Fibroblast of skin of left biceps (primary cell): ENCODE measurements at places on chromosomes 11 and 22.
A peak's percentile ranks its signal among the peaks of the same experiment; 100 is the strongest.

GRCh38 chr11:8839957-8840945 lies 70.7 kb upstream of the AKIP1 start:
- DNase-seq, result no peak

- DNase-seq, result no peak
Observed at GRCh38 chr11:27485930-27486773, 13.6 kb upstream of the LGR4 start.

DNA sequence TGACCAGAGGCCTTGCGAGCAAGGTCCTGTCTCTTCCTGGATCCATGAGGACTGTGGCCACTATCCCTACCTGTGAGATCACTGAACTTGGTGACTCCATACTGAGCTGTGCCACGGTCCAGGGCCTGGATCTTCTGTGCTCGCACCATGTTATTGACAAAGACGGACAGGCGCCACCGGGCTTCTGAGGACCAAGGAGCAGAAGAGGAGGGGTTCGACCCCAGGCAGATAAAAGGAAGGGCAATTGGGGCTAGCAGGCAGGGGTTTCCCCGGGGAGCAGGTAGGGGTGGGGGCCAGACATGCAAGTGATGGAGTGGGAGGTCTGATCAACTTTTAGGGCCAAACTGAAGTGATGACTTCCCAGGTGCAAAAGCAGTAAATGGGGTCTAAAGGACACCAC lies 2.2 kb downstream of the CTSF start:
- DNase-seq, result no peak

- no peak for DNase-seq
Observed at GRCh38 chr22:37634417-37634924, 5.0 kb upstream of the SH3BP1 start.

DNA sequence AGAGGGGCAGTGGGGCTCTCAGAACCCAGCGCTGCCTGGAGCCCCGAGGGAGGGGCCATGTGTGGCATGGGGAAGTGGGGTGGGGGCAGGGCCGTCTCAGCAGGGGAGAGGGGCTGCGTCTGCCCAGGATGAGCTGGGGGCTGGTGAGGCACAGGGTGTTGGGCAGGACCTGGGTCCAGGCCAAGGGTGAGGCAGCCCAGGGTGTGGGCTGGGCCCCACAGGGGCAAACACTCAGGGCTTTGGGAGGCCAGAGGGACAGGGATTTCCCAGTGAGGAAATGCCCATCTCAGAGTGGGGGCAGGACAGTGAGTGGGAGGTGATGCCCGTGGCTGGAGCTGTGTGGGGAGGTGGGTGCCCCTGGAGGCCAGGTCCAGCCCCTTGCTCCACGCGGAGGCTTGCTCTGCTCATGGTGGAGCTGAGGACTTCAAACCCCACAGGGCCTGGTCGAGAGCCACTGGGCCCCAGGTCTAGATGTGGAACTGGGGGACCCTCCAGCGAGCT lies 5.4 kb downstream of the PLXNB2 start:
- DNase-seq, result no peak

GRCh38 chr11:30889143-30889794 lies 303.1 kb upstream of the MPPED2 start:
- no peak for DNase-seq

DNA sequence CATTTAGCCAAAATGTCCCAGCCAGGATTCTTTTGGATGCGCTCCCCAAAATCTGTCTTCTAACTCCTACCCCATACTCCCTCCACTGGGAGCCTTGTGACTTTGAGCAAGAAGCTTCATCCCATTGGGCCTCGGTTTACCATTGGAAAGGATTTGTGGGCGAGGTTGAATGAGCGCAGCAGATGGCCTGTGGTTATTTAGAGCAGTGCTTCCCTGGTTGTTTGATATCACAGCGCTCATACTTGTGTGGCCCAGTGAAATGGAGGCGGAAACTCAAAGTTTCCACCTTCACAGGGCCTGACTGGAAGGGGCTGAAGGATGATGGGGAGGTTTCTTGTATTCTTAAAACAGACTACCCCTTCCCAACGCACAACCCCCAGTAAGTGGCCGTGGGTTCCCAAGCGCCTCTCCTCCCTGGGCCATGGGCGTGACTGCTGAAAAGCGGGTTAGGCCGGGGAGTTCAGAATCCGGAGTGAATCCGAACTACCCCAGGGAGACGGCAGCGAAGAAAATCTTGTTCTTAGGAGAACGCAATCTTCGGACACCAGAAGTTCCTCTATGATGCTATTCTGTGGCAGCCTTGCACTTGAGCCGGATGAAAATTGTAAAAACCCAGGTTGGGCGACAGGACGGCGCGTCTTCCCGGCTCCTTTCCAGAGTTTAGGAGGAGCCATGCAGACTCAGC lies 1.2 kb upstream of the ATF4 start:
- DNase-seq, result no peak

DNA sequence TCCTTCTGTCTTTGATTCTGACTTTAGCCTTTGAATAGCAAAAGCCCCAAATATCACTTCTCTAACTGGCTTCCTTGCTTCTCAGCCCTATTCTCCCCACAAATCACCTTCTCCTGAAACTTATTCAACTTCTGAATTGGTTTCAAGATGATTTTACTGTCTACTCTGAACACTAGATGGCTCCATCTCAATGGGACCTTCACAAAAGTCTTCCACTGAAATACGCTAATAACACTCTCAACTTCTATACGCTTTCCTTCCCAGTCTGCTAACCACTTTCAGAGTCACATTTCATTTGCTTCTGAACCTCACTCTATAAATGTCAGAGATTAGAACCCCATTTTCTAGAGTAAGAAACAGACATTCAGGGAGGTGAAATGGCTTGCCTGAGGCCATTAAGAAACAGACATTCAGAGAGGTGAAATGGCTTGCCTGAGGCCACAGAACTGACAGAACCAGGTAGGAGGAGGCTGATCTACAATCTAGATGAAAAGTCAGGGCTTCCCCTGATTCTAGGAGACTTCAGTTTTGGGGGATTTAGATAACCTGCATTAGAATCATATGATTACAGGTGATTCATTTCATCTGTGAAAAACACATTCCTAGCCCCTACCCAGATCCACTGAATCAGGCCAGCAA lies 20.6 kb downstream of the MORC2 start:
- DNase-seq, result peak; percentile 19

DNA sequence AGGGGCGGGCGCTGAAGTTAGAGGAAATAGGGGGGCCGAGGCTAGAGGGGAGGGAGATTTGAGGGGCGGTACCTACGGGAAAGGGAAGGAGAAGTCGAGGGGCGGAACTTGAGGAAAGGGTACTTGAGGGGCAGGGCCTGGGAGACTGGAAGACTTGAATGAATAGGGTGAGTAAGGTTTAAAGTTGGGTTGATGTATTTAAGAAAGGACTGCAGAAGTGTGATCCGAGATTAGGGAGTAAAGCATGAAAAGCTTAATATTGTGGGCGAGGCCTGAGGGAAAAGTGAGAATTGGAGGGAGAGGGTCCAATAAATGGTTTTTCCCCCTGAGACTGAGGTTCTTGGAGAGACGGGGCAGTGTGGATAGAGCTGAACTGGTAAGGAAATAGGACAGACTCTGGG lies 723 bp downstream of the HSCB start:
- DNase-seq, result no peak

- no peak for DNase-seq
Observed at GRCh38 chr22:36480941-36481392, 473 bp downstream of the TXN2 start.

DNA sequence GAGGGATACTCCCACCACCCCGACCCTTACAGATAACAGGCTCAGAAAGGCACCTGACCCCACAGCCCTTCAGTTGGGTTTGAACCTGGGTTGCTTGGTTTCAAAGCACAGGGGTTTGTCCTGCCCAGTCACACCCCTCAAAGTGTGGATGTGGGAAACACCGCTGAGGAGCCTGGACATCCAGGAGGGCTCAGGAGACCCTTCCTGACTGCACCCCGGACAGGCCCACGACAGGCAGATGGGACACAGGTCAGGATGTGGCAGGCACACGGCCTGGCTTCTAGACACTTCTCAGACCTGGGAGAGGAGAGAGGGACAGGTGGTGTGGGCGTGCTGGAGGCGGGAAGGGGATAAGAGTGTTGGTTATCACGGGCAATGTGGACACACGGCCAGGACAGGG lies 932.3 kb downstream of the BRD1 start:
- no peak for DNase-seq

- no peak for DNase-seq
Observed at GRCh38 chr11:42972741-42973140, 339.1 kb upstream of the API5 start.

- DNase-seq, result no peak
Observed at GRCh38 chr11:116294630-116295029, 478.2 kb downstream of the BUD13 start.

DNA sequence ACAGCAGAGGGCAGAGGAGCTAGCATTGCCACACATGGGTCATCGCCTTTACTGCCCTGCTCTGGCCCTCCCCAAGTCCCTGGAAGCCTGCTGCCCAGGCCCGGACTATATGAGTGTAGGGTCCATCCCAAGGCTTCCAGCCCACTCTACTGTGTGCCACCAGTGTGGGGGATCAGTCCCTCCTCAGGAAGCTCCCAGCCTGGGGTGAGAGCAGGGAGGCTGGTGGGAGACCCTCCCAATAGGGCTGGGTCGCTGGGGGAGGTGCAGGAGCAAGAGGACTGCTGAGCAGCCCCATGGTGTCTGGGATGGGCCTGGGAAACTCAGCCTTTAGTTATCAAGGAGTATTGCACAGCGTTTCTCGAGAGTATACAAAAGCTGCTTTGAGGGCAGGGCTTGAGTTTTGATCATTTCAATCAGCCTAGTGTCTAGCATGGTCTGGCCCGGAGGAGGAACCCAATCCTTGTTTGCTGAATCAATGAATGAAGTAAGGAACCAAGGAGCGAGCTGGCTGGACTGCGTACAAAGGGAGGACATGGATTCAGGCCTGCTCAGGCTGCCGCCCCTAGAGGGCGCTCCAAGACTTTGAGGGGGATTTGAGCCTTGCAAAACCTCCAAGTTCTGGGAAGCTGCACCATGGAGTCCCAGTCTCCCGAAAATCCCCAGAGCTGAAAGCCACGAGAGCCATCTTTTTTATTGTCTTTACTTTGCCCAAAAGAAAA lies 89.0 kb upstream of the PARVA start:
- DNase-seq, result peak; percentile 94

GRCh38 chr11:17221968-17222367 lies 14.2 kb upstream of the PIK3C2A start:
- no peak for DNase-seq

DNA sequence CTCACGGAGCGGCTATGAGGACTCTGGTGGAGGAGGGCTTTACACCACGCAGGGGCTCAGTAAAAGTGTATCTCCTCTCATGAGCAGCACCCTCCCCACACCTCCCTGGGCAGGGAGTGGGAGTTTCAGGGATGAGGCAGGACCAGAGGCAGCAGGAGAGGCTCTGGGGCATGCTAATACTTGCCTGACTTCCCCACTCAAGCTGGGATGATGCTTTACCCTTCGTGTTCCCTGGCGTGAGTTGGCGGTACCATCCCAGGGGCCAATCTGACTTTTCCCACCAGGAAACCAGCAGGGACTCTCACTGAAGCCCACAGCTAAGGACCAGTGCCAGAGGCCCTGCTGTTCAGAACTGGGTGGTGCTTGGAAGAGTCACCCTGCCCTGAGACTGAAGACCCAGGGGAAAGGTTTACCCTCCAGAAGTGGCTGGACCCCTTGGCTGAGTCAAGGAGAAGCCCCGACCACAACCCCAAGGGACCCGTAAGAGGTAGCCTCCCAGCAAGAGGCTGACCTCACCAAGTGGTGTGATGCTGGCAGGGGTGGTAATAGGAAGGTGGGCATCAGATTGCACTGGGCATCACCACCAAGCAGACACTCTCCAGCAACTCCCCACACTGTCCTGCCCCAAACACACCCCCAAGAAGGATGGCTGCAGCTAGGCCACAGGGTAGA lies 65.6 kb downstream of the THAP12 start:
- no peak for DNase-seq

DNA sequence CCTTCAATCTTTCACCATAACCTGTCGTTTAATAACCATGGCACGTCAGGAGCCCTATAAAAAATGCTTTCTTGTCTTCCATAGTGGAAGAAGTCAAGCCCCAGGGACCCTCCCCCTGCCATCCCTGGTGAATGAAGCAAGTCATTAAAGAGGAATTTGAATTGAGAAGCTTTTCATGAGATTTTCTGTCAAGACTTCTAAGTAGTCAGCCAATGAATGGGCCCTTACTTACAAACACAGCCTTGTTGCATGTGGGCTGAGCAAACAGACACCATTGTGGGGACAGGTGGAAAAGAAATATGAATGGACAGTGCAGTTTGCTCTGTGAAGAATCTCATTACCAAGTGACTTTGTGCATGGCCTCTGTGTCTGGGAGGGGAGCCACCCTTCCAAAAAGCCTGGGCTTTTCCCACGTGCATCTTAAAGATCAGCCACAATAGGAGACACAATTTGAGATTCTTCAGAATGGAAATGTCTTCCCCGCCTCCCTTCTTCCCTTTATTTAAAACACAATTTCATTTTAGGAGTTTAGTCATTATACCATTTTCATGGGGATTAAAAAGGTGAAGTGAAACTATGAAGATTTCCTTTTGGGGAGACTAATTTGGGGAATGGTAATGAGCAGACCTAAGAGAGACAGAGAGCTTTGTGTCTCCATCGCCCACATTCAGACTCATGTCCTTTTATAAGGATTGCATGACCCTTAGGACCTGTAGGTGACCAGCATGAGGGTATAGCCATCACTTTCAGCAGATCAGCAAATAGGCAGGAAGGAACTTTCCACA lies 152.0 kb downstream of the LRRC4C start:
- no peak for DNase-seq

GRCh38 chr22:30455075-30455840 lies 16.6 kb downstream of the SEC14L3 start:
- no peak for DNase-seq

- no peak for DNase-seq
Observed at GRCh38 chr22:19776433-19777031, 16.0 kb downstream of the TBX1 start.

- no peak for DNase-seq
Observed at GRCh38 chr22:33657670-33658069, 262.6 kb downstream of the LARGE1 start.

GRCh38 chr11:100294748-100295147 lies 392.3 kb upstream of the ARHGAP42 start:
- no peak for DNase-seq

- DNase-seq, result no peak
Observed at GRCh38 chr11:2447253-2447950, 2.6 kb downstream of the KCNQ1 start.

GRCh38 chr11:35541621-35542375 lies 16.4 kb upstream of the PAMR1 start:
- peak; percentile 80 for DNase-seq

- DNase-seq, result no peak
Observed at GRCh38 chr11:26753723-26754504, 32.1 kb upstream of the SLC5A12 start.

DNA sequence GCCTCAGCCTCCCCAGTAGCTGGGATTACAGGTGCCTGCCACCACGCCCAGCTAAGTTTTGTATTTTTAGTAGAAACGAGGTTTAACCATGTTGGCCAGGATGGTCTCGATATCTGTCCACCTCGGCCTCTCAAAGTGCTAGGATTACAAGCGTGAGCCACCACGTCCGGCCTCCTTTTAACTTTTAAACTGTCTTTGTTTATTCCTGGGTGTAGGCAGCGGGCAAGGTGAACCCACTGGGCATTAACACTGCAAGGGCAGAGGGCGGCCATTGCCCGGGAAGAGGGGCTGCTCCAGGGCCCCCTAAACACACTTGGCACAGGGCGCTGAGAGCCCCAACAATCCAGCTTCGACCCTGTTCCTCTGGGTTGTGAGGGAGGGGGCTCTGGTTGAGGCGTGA lies 693.6 kb downstream of the BRD1 start:
- no peak for DNase-seq
